MM.1S (cell line): ENCODE measurements at places on chromosomes 12 and 14.

DNA sequence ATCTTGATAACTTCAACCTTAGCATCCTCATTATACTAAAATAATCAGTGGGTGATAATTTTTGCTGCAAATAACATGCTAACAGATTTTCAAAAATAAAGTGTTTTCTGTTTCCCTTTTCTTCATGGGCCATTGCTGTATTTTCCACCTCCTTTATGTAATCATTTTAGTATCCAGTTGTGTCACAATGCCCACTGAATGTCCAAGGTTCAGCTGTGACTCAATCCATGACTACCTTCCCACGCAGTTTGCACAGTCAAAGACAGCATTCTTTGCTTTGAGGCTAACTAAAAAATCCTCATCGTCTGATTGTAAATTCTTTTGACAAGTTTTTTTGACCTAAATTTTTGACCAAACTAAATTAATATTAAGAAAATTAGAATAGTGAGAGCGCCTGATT, 474.1 kb downstream of the FLRT2 start:
- DNase-seq: no peak

GRCh38 chr12:96472384-96472783, 17.0 kb upstream of the CFAP54 start:
- no peak for DNase-seq

DNA sequence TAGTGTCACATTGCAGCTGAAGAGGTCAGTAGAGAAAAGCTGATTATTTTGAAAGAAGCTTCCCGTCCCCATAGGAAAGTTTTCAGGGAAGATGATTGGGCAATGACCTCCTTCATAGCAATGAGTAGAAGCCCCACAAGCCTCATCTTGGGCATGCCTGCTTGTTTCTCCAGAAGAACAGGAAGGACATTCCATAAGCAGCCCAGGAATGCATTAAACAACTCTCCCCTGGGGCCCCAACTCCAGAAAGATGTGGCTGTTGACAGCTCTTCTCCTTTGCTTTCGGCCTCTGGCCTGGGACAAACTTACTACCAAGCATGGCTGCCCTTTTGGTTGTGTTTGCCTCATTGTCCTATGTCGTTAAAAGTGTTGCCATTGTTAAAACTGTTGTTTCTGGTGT, 5.7 kb upstream of the VDR start:
- no peak for DNase-seq

DNA sequence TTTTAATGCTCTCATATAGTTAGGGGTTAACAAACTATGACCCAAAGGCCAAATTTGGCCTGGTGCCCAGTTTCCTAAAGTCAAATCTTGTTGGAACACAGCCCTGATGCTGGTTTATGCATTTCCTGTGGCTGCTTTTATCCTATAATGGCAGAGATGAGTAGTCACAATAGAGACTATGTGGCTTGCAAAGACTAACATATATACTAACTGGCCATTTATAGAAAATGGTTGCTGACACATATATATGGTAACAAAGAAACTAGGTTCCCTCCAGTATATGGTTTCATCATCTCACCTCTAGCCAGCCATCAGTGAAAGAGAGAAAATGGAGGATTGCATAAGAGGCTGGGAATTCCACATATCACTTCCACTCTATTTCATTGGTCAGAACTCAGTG, 10.8 kb downstream of the NAV3 start:
- peak; percentile 21 for DNase-seq

- no peak for DNase-seq
These were observed 18.4 kb downstream of the CMKLR1 start for GRCh38 chr12:108320507-108321293.

DNA sequence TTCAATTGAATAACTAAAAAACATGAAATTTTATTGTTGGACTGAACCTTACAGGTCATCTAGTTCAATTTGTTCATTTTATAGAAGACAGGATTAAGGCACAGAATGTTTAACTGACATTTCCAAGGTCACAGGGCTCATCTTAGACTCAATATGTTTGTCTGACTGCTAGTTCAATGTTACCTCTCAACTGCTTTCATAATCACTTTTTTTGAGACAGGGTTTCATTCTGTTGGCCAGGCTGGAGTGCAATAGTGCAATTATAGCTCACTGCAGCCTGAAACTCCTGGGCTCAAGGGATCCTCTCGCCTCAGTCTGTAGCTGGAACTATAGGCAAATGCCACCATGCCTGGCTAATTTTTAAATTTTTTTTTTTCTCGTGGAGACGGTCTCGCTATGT, 24.4 kb upstream of the ITGA5 start:
- no peak for DNase-seq

GRCh38 chr12:40335991-40336390, 111.2 kb downstream of the LRRK2 start:
- DNase-seq: no peak

GRCh38 chr12:27966870-27967269, 5.7 kb downstream of the PTHLH start:
- no peak for DNase-seq
